ENCODE measurements at places on chromosomes 3 and 15.
A peak's percentile ranks its signal among the peaks of the same experiment; 100 is the strongest.

DNA sequence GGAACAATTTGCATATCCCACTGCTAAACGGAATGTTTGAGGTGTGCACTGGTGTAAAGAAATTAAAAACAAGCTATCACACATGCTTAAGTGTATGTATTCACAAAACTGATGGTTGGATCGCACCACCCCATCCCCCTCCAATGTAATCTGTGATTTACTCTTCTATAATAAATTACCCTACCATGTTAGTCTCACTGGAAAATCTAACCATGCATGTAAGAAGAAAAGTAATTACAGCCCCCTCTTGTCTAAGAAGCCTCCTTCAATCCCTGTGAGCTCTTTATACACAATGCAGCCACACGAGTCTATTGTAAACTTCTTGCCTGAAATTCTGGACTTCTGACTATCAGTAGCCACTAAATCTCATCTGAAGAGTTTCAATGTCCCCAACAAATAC lies 173.6 kb downstream of the ZBTB20 start:
- no peak for DNase-seq

- DNase-seq, result no peak
Measured at GRCh38 chr3:87468938-87469337, 192.6 kb upstream of the POU1F1 start.

- peak; percentile 42 for DNase-seq
Measured at GRCh38 chr15:74319596-74320351, 47.7 kb downstream of the CYP11A1 start.

DNA sequence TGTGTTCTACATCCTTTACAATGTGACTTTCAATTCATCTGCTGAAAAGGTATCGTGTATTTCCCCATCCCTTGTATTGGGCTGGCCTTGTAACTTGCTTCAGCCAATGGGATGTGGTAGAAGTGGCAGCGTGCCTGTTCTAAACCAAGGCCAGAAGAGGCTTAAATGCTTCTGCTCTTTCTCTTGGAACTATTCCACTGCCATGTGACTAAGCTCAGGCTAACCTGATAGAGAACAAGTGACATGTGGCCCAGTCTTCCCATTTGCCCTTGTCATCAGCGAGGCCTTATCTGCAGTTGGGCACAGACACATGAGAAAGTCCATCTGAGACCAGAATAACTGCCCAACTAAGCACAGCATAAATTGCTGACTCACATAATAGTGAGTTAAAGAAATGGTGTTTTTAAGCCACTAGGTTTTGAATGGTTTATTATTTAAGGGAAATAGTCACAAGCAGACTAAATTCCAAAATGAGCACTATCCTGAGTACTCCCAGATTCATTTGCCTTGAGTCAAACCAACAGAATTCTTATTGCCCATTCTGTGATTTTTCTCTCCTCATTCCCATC lies 230.2 kb downstream of the CPNE4 start:
- no peak for DNase-seq

DNA sequence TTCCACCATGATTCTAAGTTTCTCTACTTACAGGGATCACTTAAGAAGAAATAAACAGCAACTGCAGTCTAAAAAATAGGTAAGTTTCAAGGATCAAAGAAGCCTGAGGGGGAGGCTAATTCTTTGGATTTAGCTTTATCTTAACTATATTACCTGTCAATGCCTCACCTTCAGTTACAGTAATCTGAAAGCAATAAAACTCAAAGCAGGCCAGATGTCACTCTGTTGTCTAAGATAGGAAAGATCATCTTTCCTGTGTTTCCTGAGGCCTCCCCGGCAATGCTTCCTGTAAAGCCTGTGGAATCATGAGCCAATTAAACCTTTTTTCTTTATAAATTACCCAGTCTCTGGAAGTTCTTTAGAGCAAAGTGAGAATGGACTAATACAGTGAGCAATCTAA lies 60.2 kb downstream of the NPTN start:
- DNase-seq, result no peak

GRCh38 chr3:8213286-8213685 lies 288.3 kb upstream of the LMCD1 start:
- no peak for DNase-seq

DNA sequence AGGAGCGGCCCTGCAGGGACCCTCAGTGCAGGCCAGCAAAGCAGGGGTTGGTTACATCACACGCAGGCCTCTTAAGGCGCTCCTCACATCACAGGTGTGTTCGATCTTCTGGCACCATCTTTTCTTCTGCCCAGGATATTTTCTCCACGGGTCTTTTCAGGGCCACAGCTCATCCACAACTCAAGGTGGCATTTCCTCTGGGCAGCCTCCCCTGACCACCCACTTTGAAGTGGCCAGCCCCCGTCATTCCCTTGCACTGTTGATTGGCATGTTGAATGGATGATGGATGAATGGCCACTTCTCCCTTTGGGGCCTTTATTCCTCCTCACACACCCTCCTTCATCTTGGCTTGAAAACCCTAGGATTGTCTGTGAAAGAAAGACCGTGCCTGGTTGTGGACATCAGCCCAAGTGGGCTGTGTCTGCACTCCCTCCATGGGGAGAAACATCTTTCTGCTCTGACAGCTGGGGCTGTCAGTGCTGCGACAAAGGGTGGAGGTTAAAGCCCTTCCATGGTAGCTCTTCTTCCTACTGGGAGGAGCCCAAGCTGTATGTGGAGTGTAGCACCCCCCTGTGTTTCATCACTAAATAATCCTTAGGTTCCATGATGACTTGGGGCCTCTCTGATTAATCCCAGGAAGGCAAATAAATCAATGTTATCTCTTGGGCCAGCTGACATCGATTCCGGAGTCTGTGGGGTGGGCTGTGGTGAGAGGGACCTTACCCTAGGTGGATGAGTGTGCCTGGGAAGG lies 102.5 kb downstream of the EPHB1 start:
- DNase-seq, result no peak

- no peak for DNase-seq
Measured at GRCh38 chr3:107992976-107993684, 97.7 kb downstream of the CD47 start.

GRCh38 chr15:52163321-52164190 lies 27.6 kb downstream of the GNB5 start:
- no peak for DNase-seq

DNA sequence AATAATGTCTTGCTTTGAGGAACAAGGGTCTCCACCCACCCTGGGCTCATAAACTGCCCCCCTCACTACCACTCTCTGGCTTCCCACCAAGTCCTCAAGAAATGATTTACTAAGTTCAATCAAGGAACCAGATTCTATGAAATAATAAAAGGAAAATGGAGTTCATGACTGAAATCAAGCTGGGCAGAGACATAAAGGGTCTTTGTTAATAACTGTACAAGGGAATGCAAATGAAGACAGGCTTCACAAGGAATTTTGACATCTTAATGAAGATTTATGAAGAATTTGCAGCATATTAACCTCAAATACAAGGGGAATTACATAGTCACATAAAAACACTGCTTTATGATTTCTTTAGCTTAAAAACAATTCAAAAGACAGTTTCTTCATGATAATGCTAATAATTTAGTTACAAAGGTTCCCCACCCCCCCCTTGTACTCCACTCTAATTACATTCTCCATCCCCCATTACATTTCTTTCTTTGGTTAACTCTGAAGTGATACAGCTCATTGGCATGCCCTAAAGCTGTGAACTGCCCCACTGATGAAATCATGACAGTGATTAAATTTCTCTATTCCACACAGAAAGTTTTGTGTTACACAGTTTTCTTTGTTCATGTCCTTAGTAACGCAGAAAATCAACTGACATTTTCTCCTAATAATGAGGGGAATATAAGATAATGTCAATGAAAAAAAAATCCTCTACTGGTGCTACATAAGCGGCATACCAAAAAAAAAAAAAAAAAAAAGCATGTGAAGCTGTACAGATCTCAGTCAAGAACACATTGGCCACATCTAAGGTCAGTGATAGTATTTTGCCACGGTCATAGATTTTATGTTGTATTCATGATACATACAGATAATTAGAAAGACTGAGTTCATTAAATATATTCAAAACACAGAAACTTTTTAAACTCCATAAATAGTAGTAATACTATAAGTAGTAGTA lies 54.4 kb downstream of the WWTR1 start:
- no peak for DNase-seq

- no peak for DNase-seq
Measured at GRCh38 chr3:102081572-102082289, 232.4 kb downstream of the NFKBIZ start.

- no peak for DNase-seq
Measured at GRCh38 chr3:43497422-43497821, 124.4 kb downstream of the ANO10 start.

GRCh38 chr3:138799822-138800221 lies 34.9 kb downstream of the PIK3CB start:
- no peak for DNase-seq

DNA sequence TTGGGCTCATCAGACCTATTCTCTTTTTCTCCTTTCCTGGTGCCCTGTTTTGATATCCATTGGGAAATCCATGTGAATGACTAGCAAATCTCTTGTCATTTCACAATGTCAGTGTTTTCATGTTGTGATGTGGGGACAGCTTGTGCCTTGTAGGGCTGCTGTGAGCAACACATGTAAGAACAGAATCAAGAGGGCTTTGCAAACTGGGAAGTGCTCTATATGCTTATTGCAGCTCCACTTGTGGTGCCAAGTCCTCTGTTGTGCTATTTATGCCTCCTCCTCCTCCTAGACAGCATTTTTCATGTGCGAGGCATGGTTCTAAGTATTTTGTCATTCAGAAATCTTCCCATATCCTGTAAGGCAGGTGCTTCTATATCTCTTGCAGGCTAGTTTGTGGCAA lies 56.4 kb downstream of the ZNF621 start:
- no peak for DNase-seq

GRCh38 chr3:103966749-103967148 lies 1400.0 kb upstream of the ALCAM start:
- no peak for DNase-seq

- DNase-seq, result peak; percentile 36
Measured at GRCh38 chr3:37492977-37493471, 318.6 kb upstream of the LRRFIP2 start.

GRCh38 chr3:58556761-58557221 lies 19.8 kb upstream of the ACOX2 start:
- DNase-seq, result no peak
